ENCODE measurements at places on chromosomes 11 and 22.

DNA sequence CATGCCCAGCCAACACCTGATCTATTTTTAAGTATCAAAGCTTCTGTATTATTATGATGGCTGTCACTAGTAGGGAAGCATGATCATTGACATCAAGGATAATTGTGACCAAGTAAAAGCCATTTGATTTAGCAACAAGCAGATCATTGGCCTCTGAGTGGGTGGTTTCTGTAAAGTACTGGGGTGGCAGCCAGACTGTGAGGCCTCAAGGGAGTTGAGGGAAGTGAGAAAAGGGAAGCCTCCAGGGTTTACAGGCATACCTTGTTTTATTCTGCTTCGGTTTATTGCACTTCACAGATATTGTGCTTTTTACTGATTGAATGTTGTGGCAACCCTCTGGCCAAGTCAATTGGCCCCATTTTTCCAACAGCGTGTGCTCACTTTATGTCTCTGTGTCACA is 60.1 kb downstream of the PRR5L start:
- no peak for DNase-seq

DNA sequence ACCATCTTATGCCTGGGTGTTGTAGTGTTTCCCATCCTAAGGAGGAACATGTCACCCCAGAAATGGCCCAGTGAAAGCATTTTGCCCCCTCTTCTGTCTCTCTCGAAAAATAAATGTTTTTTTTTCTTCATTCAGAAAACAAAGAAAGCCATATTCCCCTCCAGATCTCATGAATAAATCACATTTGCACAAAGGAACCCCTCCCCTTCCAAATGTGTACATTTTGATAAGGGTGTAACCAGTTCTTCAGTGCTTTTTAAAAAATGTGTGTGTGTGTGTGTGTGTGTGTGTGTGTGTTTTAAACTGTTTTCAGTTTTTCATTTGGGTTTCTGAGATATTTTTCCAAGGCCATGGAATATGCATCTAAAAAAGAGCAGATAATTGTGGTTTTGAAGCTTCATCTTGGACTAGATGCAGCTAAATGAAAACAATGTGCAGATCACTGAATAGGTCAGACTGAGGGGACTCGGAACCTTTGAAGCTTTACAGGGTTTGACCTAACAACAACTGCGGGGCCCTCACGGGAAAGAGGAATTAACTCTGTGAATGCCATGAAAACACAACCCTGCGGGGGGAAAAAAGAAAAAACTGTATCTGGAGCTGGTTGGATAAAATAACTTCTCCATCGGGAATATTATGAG is 76.4 kb downstream of the YAP1 start:
- DNase-seq = no peak

DNA sequence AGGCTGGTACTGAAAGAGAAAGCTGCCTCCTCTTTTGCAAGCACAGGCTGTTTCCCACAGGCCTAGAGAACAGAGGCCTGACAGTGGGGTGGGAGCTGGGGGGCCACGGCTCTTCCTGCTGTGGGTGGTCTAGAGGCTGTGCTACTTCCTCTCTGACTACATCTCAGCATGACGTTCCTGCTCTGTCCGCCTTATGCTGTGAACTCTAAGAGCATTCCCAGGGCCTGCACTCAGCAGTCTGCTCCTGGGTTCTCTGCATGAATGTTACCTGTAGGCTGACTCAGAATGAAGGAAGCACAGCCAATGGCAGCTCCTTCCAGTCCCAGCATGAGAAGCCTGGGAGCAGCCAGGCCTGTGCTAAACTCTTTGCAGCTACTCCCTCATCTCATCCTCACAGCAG is 534.3 kb downstream of the NTM start:
- no peak for DNase-seq

- DNase-seq = peak; percentile 23
These were observed 584.0 kb downstream of the KCNA4 start for GRCh38 chr11:29432719-29433325.

Measured in urothelium cell line (cell line).